Aorta (tissue), 5 donors: ENCODE measurements at places on chromosomes 13 and 19.

GRCh38 chr13:47241446-47241845 lies 344.6 kb upstream of the HTR2A start:
- DNase-seq, result no peak

DNA sequence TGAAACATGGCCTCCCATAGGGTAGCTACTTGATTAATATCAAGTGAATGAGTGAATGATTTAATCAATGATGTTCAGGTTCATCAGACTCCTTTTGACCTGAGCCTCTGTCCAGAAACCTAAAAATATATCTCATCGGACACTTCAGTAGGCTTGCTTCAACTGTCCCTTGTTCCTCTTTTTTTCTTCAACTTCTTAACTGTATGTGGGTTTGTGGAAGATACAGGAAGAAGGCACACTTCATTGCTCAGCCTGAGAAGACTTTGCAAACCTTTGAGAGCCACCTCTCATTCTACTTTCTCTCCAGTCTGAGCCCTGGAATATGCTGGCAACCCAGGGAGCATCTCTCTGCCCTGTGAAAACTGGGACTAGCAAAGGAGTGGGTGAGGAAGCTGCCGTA lies 557.0 kb downstream of the FGF9 start:
- no peak for DNase-seq

GRCh38 chr19:42172261-42172660 lies 40.0 kb upstream of the POU2F2 start:
- no peak for DNase-seq

- DNase-seq, result peak; percentile 92
Observed at GRCh38 chr19:4172861-4173473, 9.4 kb downstream of the SIRT6 start.
